Left ventricle myocardium inferior (tissue), 1 donor: ENCODE measurements at places on chromosomes 11 and 22. TPM values are rescaled to one million over a fixed set of nuclear protein-coding genes. Genes with fewer than 3 reads are reported as not detected.

- DNase-seq: no peak
- H3K27ac ChIP-seq: no peak overlapping the region
- H3K27me3 ChIP-seq: no peaks in the 10 kb centered on the region
- no peak overlapping the region for H3K4me3 ChIP-seq
- peaks cover 4% of the 10 kb centered on the region for H3K4me1 ChIP-seq
Observed at GRCh38 chr11:79078456-79078855, 362.4 kb downstream of the TENM4 start.

Gene OR52E8
- not detected for total RNA-seq

Gene POU2AF3
- total RNA-seq: 0.38 TPM

- peaks cover 60% of the 10 kb centered on the region for H3K4me1 ChIP-seq
- H3K4me3 ChIP-seq: peak overlapping the region; percentile 7
- H3K36me3 ChIP-seq: no peaks in the 10 kb centered on the region
- no peaks in the 10 kb centered on the region for H3K27me3 ChIP-seq
- no peak for DNase-seq
Observed at GRCh38 chr11:73469401-73469800, 93.2 kb downstream of the RELT start.

- no peak overlapping the region for H3K4me3 ChIP-seq
- no peak for DNase-seq
- no peaks in the 10 kb centered on the region for H3K27me3 ChIP-seq
- H3K27ac ChIP-seq: peak overlapping the region; percentile 55
Observed at GRCh38 chr22:23279781-23280180, 99.5 kb downstream of the BCR start.

- peak; percentile 20 for DNase-seq
- H3K27me3 ChIP-seq: no peaks in the 10 kb centered on the region
- H3K27ac ChIP-seq: peak within 1 kb of the TSS; percentile 92
- H3K36me3 ChIP-seq: no peaks in the 10 kb centered on the region
- H3K4me1 ChIP-seq: peaks cover 32% of the 10 kb centered on the region
- peak within 1 kb of the TSS; percentile 64 for H3K4me3 ChIP-seq
Observed at GRCh38 chr11:63536669-63537292, at the start of gene PLAAT4. Gene PLAAT4 (plus strand): TSS chr11:63536808. CDS start chr11:63536869, 61 bp downstream.

Gene SMTNL1
- total RNA-seq: not detected

Gene HBE1
- not detected for total RNA-seq

Gene NNMT
- 32.6 TPM for total RNA-seq

Gene KCTD14
- total RNA-seq: 0.16 TPM

Gene ACCS
- 7.9 TPM for total RNA-seq

GRCh38 chr11:2651826-2652271 lies 47.9 kb downstream of the KCNQ1OT1 start:
- DNase-seq: peak; percentile 49
- peak overlapping the region; percentile 52 for H3K27ac ChIP-seq
- peaks cover 10% of the 10 kb centered on the region for H3K4me1 ChIP-seq
- H3K4me3 ChIP-seq: no peak overlapping the region
- no peaks in the 10 kb centered on the region for H3K36me3 ChIP-seq
- H3K27me3 ChIP-seq: no peaks in the 10 kb centered on the region

Gene CCND1
- 160 TPM for total RNA-seq

GRCh38 chr11:7830740-7831139 lies 34.0 kb upstream of the OR5P2 start:
- H3K36me3 ChIP-seq: no peaks in the 10 kb centered on the region
- H3K27ac ChIP-seq: no peak within 1 kb of the TSS
- no peak within 1 kb of the TSS for H3K4me3 ChIP-seq
- no peaks in the 10 kb centered on the region for H3K4me1 ChIP-seq

DNA sequence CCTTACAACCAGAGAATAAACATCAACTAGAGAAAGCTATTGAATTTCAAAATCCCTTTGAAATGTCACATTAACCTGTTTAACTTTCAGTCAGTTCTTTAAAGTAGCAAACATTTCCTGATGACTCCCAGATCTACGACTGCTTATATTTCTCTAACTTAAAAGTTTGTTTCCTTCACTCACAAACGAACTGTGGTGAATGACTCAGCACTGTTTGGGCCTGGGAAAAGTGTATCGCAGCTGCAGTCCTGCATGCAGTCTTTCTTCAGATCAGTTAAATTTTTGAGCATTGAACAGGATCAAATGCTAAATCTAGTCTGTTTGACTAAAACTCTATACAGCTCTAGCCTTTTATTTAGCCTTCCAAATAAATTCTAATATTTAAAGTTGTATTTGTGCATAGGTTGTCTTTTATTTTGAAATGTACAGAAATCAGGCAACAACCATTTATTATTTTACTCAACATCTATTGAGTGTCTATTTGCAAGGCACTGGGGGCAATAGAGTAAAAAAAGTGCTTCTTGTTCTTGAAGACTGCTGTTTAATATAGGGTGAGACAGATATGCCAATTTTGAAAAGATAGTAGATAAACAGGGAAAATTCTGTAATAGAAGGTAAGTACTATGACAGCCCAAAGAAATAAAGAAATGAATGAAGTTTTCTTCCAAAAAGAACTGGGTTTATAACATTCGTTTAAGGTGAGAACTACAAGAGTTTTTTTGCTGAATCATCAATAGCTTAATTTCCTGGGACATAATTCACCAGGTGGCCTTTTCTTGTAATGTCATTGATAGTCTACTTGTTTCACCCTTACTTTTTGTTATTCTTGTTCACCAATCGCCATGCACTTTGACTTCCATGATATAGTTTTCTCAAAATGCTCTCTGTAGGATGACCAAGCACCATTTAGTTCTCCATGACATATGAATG lies 235.4 kb downstream of the METTL15 start:
- H3K4me1 ChIP-seq: no peaks in the 10 kb centered on the region
- no peak for DNase-seq
- H3K4me3 ChIP-seq: no peak overlapping the region
- H3K27me3 ChIP-seq: no peaks in the 10 kb centered on the region
- no peaks in the 10 kb centered on the region for H3K36me3 ChIP-seq

Gene SHANK2
- total RNA-seq: 0.27 TPM

- no peaks in the 10 kb centered on the region for H3K27me3 ChIP-seq
- H3K27ac ChIP-seq: no peak overlapping the region
- DNase-seq: no peak
- H3K4me1 ChIP-seq: peaks cover 24% of the 10 kb centered on the region
Observed at GRCh38 chr11:5364214-5364613, 12.9 kb downstream of the OR51B6 start.

DNA sequence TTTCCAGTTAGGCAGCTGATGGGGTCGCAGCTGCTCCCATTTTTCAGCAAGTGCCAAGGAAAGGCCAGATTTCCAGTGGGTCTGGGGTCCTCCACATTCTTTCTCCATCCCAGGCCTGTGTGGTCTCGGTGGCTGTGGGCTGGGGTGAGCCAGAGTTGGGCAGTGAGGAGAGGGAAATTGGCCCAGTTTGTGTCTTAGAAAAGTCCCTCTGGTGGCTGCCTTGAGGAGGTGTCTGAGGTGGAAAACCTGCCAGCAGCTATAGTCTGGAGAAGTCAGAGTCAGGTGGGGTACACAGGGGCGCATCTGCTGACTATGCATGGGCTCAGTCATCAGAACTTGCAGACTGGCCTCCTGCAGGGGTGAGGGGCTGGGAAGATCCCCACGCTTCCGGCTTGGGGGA lies 30.5 kb downstream of the MRGPRD start:
- H3K4me1 ChIP-seq: peaks cover 14% of the 10 kb centered on the region
- no peak for DNase-seq
- H3K27me3 ChIP-seq: no peaks in the 10 kb centered on the region
- no peaks in the 10 kb centered on the region for H3K36me3 ChIP-seq
- H3K4me3 ChIP-seq: no peak overlapping the region

DNA sequence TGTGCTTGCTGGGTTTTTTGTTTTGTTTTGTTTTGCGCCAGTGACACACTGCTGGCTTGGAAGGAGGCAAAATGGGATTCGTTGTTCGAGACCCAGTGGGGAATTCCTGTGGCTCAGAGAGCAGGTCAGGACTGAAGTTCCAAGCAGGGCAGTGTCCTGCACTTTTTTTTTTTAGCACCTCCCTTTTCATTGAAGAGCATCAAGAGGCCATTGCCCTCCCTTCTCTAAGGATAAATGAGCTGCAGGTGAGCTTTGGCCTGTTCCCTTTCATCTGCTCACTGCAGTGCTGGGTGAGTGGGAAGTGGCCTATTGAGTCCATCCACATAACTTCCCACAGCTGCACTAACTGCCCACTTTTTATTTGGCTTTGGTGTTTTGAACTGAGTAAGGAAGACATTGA lies 87.8 kb downstream of the ARHGAP42 start:
- H3K4me1 ChIP-seq: peaks cover 10% of the 10 kb centered on the region
- no peak overlapping the region for H3K4me3 ChIP-seq
- H3K27ac ChIP-seq: no peak overlapping the region
- peaks cover 16% of the 10 kb centered on the region for H3K36me3 ChIP-seq
- no peaks in the 10 kb centered on the region for H3K27me3 ChIP-seq

DNA sequence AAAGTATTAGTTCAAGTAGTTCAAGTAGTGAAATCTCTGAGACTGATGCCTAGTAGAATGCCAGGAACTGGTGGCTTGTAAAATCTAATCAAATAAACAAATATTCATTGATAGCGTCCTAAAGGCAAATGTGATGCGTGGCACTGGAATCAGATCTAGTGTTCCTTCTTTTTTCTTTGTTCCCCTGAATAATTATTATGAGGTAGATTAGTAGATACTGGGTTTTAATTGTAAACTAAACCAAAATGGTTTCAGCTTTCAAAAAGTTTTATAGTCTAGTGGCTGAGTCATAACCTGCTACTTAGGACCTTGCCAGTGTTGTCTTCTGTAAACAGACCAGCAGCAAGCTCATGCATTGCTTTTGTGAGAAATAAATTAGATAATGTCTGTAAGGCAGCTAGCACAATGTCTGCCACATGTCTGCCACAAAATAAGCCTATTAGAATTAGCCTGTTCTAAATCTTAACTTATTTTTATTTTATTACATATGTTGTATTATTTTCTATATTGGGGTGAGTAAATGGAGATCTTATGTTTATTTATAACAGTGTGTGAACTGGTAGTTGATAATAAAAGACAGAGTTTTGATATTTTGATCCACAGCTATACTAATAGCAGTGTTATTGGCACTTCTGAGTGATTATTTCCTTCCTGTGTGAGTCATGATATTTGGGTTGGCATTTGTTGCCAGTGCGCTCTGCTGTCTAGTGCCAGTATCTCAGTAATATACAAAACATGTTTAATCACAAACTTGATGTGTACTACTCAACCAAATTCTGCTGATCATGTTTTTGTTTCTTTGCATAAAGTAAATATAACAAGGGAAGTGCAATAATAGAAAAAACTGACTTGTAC lies 135.7 kb downstream of the TMEM135 start:
- H3K4me1 ChIP-seq: peaks cover 26% of the 10 kb centered on the region
- no peaks in the 10 kb centered on the region for H3K27me3 ChIP-seq
- no peak overlapping the region for H3K27ac ChIP-seq
- DNase-seq: no peak
- H3K36me3 ChIP-seq: peaks cover 8% of the 10 kb centered on the region
- no peak overlapping the region for H3K4me3 ChIP-seq

GRCh38 chr22:31288496-31289240 lies 3.6 kb downstream of the PIK3IP1 start:
- DNase-seq: no peak
- peaks cover 57% of the 10 kb centered on the region for H3K36me3 ChIP-seq
- H3K4me1 ChIP-seq: peaks cover 90% of the 10 kb centered on the region
- peak overlapping the region; percentile 85 for H3K4me3 ChIP-seq
- H3K27ac ChIP-seq: peak overlapping the region; percentile 98
- H3K27me3 ChIP-seq: no peaks in the 10 kb centered on the region

GRCh38 chr22:23524226-23524625 lies 55.9 kb downstream of the IGLL1 start:
- no peak overlapping the region for H3K4me3 ChIP-seq
- peaks cover 32% of the 10 kb centered on the region for H3K4me1 ChIP-seq
- no peaks in the 10 kb centered on the region for H3K27me3 ChIP-seq
- no peaks in the 10 kb centered on the region for H3K36me3 ChIP-seq

GRCh38 chr22:39348909-39349505 lies 784 bp upstream of the SYNGR1 start:
- peak overlapping the region; percentile 87 for H3K4me3 ChIP-seq
- H3K27ac ChIP-seq: peak overlapping the region; percentile 73
- peaks cover 28% of the 10 kb centered on the region for H3K4me1 ChIP-seq
- peaks cover 10% of the 10 kb centered on the region for H3K27me3 ChIP-seq
- peak; percentile 33 for DNase-seq
- no peaks in the 10 kb centered on the region for H3K36me3 ChIP-seq

Gene TEX12
- 0.22 TPM for total RNA-seq

DNA sequence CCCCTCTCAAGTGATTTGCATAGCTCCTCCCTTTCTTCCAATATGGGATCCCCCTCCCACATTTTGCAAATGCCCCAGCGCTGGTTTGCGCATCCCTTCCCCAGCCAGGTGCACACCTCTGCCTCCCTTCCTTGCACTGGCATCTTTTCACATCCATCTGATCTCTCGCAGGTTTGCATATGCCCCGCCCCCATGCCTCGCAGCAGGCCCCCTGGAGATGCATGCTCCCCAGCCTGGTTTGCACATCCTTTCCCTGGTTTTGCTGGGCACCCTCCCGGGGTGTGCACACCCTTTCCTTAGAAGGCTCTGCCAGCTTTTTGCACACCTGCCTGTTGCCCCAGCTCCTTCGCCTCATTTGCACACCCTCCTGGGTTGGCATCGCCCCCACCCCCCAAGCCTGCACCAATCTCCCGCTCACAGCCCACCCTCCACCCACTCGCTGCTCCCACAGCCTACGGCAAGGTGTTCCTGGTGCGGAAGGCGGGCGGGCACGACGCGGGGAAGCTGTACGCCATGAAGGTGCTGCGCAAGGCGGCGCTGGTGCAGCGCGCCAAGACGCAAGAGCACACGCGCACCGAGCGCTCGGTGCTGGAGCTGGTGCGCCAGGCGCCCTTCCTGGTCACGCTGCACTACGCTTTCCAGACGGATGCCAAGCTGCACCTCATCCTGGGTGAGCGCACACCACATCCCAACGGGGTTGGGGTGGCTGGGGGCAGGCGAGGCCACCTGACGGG lies 917 bp downstream of the RPS6KA4 start:
- no peak for DNase-seq
- peaks cover 43% of the 10 kb centered on the region for H3K36me3 ChIP-seq
- H3K27me3 ChIP-seq: no peaks in the 10 kb centered on the region
- H3K4me1 ChIP-seq: peaks cover 47% of the 10 kb centered on the region
- peak overlapping the region; percentile 83 for H3K4me3 ChIP-seq
- peak overlapping the region; percentile 92 for H3K27ac ChIP-seq

Gene KDM4E
- total RNA-seq: not detected

DNA sequence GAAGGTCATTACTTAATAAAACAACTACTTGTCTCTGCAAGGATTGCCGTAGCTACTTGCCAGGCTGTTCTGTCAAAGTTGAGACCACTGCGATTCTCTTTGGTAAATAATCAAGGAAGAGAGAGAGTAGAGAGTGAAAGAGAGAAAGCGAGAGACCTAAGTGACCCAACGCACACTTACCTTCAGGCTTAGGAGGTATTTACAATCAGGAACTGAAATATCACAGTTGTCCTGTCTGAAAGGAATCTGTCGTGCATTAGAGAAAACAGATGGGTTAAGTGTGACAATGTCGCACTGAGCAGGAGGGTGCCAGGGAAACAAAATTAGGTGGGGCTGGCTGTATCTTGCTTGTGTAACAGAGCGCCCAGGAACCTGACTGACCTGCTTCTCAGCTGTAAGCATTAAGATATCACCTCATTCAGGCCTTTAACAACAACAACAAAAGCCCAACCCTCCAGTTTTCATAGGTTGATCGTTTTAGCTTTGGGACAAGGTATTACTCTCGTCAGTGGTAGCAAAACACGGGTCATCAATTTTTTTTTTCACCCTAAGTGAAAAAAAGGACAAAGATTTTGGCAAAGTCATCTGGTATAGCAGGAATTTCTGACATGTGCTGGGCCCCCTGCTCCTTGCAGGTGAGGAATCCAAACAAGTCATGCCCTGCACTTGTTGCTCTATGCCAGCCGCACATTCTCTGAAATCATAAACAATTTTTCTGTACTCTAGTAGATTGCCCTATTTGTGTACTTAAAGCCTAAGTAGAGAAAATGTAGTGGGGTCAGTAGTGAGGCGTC lies at the start of gene MUC15:
Gene MUC15, minus strand, starts transcription at position 403 of the 794 bp plus-strand sequence. CDS start 5,169 bp downstream, outside the sequence.
- H3K27ac ChIP-seq: no peak within 1 kb of the TSS
- no peaks in the 10 kb centered on the region for H3K27me3 ChIP-seq
- no peak within 1 kb of the TSS for H3K4me3 ChIP-seq
- no peaks in the 10 kb centered on the region for H3K4me1 ChIP-seq
- no peak for DNase-seq

Gene LGALS12
- 0.25 TPM for total RNA-seq
